ENCODE measurements at places on chromosomes 4 and X.

DNA sequence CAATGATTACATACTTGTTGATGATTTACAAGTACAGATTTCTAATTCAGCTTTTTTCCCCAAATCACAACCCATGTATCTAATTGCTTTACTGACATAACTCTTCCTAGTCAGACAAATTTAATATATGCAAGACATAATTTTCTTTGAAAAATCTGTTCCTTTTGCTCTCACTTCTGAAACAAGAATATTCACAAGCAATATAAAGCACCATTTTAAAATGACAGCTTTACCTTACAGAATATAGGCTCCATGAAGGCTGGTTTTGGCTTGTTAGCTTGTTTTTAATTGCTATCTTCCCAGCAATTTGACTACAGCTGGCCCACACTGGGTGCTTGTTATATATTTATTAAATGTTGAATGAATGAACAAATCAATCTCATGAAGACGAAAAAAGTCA, 24.5 kb downstream of the GPM6A start:
- H3K27me3 ChIP-seq: no peaks in the 10 kb centered on the region
- H3K36me3 ChIP-seq: no peaks in the 10 kb centered on the region
- H3K4me3 ChIP-seq: no peak overlapping the region
- no peak overlapping the region for H3K27ac ChIP-seq
- DNase-seq: no peak

DNA sequence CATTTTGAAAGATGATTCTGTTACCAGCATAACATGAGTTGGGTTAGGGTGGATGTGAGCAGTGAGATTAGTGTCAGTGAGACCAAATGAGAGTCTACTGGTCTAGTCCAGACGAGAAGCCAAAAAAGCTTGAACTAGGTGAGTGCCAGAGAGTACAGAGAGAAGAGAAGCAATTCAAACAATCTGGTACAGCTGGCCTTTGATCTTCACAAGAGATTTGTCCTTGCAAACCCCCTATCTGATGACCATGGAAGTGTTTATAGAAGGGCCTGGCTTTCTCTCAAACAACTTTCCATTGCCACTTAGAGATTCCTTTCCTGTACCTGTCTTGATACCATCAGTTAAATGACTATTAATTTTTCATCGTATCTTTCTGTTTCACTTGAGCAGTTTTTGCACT, 128.5 kb downstream of the PPA2 start:
- H3K27ac ChIP-seq: no peak overlapping the region
- no peaks in the 10 kb centered on the region for H3K27me3 ChIP-seq
- no peaks in the 10 kb centered on the region for H3K4me1 ChIP-seq
- no peaks in the 10 kb centered on the region for H3K36me3 ChIP-seq
- no peak for DNase-seq

GRCh38 chr4:38396845-38397547, 267.0 kb upstream of the KLF3 start:
- no peak overlapping the region for H3K4me3 ChIP-seq
- H3K27ac ChIP-seq: no peak overlapping the region
- H3K27me3 ChIP-seq: no peaks in the 10 kb centered on the region
- DNase-seq: no peak

DNA sequence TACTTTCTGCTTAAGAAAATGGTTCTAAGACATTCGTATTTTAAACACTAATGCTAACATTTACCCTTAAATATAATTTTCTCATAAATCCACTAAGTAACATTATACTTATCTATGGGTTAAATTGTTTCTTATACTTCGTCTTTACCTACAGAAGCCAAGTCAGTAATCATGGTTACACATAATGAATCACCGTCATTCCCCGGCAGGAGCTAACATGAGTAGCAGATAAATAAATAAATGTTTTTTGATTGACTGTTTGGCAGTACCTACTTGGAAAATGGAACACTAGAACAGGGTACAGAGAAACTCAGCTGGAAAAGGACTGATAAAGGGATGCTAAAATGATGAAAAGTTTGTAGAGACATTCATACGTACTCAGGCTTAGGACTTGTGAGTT, 430.4 kb downstream of the ACTRT1 start:
- no peak overlapping the region for H3K27ac ChIP-seq
- no peaks in the 10 kb centered on the region for H3K4me1 ChIP-seq
- no peaks in the 10 kb centered on the region for H3K36me3 ChIP-seq
- no peak overlapping the region for H3K4me3 ChIP-seq

DNA sequence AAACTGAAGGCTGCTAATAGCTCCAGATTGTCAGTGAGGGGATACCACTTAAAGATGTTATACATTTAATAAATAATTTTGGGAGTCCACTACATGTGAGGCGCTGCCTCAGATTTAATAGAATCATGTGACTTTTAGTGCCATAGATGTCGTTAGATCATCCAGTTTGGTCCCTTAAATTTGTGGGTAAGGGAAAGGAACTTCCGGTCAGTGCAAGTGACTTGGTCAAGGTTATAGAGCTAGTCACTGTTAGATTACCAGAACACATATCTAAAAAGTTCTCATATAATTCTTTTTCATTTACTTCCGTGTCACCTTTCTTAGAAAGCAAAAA, 529 bp upstream of the UBA6 start:
- peaks cover 7% of the 10 kb centered on the region for H3K4me1 ChIP-seq
- no peaks in the 10 kb centered on the region for H3K36me3 ChIP-seq
- peak overlapping the region; percentile 57 for H3K27ac ChIP-seq
- peak overlapping the region; percentile 87 for H3K4me3 ChIP-seq
- H3K27me3 ChIP-seq: no peaks in the 10 kb centered on the region

GRCh38 chrX:38770152-38770551, 31.1 kb upstream of the MID1IP1 start:
- H3K36me3 ChIP-seq: no peaks in the 10 kb centered on the region
- no peak overlapping the region for H3K27ac ChIP-seq
- no peak for DNase-seq
- H3K4me1 ChIP-seq: no peaks in the 10 kb centered on the region

DNA sequence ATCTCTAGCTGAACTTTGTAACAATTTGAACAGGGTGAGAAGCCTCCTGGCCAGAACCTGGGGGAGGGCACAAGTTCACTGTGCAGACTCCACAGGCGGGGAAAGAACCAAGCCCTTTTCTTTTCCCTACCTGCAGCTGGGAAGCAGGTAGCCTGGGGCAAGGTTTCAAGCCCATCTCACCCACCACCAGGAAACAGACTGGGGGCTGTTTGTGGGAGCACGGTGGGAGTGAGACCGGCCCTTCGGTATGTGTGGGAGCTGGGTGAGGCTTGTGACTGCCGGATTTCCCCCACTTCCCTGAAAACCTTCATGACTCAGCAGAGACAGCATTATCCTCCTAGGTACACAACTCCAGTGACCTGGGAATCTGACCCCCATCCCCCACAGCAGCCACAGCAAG, 211.7 kb downstream of the ZNF674 start:
- no peaks in the 10 kb centered on the region for H3K36me3 ChIP-seq
- H3K27me3 ChIP-seq: no peaks in the 10 kb centered on the region
- no peak overlapping the region for H3K27ac ChIP-seq
- no peak for DNase-seq

GRCh38 chrX:100408713-100409609, 1.1 kb downstream of the PCDH19 start:
- H3K4me1 ChIP-seq: no peaks in the 10 kb centered on the region
- H3K36me3 ChIP-seq: no peaks in the 10 kb centered on the region
- peak overlapping the region; percentile 58 for H3K4me3 ChIP-seq

GRCh38 chr4:181688432-181688831, 554.8 kb upstream of the TENM3 start:
- H3K36me3 ChIP-seq: no peaks in the 10 kb centered on the region
- no peaks in the 10 kb centered on the region for H3K4me1 ChIP-seq

DNA sequence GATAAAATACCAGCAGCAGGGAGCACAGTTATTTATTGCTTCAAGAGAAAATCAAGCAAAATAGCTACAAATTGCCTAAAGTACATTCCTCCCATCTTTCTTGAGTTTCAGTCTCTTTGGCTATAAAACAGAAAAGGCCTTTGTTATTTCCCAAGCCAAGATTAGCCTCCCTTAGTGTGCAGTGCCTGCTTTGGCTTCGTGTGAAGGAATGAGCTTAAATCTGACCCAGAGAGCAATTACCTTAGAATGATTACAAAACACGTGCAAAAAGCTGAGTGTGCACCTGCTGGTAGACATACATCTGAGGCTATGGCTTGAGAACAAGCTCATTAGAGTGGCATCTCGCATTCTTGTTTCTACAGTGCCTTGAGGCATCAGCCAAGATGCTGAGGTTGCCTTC, 250.8 kb downstream of the C4orf33 start:
- no peak overlapping the region for H3K27ac ChIP-seq
- DNase-seq: no peak
- H3K27me3 ChIP-seq: no peaks in the 10 kb centered on the region
- H3K4me3 ChIP-seq: no peak overlapping the region
- H3K36me3 ChIP-seq: no peaks in the 10 kb centered on the region

GRCh38 chr4:184362396-184362795, 112.0 kb downstream of the IRF2 start:
- no peak for DNase-seq
- H3K36me3 ChIP-seq: no peaks in the 10 kb centered on the region
- peaks cover 17% of the 10 kb centered on the region for H3K4me1 ChIP-seq
- H3K27me3 ChIP-seq: no peaks in the 10 kb centered on the region

DNA sequence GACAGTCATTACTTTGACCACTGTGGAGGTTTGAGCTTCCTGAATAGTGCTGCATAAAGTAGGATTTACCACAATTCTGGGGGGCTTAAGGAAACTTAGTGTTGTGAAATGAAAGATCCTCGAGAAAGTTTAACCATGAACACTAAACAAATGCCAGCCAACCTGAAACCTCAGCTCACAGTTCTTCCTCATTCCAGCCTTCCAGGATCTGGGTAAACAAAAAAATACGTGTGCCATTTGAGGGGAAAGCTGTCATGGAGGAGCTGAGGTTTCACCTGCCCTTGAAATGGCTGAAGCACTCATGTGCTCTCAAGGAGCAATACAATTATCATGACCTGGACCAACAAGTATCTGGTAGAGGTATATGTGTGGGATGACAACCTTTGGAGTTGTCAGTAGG, 142.7 kb downstream of the NPNT start:
- no peaks in the 10 kb centered on the region for H3K4me1 ChIP-seq
- H3K27me3 ChIP-seq: no peaks in the 10 kb centered on the region
- no peak overlapping the region for H3K4me3 ChIP-seq
- H3K36me3 ChIP-seq: no peaks in the 10 kb centered on the region
- no peak for DNase-seq

DNA sequence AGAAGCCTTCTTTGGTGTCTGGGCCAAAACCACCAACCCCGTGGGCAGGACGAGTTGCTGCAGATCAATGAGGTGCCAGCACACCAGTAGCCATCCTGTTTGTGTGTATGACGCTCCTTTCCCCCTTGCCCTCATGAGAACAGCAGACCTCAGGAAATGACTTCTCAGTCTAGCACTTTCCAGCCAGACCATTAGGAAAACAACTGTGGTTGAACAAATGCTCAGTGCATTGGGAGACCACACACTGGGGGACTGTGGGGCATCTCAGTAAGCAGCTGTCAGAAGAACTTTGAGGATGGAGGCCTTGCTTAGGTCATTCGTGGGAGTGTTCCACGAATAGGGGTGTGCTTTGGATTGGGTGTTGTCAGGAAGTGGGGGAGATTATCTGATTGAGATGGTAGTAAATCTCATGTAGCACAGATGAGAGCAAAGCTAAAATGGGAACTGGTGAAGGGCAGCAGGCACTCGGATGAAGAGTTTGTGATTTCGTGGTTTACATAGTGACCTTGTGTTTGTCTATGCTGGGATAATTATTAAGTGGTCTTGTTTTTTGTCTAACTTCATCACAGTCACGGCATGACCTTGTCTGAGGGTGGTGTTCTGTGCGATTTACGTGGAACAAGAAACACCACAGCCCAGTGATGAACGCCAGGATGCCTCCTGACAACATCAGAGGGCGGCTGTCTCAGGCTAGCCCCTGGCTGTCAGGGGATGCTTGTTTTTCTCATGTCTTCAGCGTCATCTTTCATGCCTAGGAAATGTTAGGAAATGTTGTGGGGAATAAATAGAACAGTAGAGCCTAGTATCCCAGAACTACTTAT, 70.1 kb downstream of the USP46 start:
- H3K36me3 ChIP-seq: no peaks in the 10 kb centered on the region
- H3K27me3 ChIP-seq: no peaks in the 10 kb centered on the region
- H3K4me3 ChIP-seq: no peak overlapping the region
- DNase-seq: no peak
- no peaks in the 10 kb centered on the region for H3K4me1 ChIP-seq
- H3K27ac ChIP-seq: no peak overlapping the region

DNA sequence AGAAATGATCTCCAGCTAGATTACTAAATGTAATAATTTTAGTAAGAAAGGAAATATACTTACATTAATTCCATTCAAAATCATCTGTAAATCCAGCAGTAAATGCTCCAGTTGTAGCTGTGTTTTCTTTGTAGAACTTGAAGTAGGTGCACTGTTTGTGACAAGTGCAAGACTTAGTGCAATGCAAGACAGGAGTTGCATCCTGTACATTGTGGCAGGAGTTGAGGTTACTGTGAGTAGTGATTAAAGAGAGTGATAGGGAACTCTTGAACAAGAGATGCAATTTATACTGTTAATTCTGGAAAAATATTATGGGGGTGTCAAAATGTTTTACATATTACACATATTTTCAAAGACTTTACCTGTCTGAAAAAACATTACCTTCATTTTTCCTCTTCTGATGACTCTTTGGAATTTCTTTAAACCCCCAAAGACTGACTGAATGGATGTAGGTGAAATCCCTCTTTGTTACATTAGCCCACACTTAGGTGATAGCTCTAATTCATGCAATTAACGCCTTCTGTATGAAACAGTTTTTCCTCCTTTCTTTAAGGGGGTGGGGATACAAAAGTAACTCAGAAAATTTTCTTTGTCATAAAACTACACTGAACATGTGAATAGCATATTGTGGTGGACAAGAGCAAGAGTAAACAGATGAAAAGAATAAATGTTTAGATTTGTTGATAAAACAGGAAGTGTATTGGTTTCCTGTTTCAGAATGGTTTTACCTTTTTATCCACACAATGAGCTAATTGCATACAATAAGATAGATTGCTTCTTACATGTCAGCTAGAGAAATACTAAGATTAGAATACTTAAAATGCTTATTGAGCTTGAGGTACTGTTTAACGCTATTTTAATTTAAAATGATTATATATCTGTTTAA, at the start of gene IL2:
Gene IL2, minus strand, starts transcription at position 495 of the 886 bp plus-strand sequence. Its CDS starts 285 bp downstream, at position 210.
- no peak for DNase-seq
- no peak within 1 kb of the TSS for H3K27ac ChIP-seq
- H3K27me3 ChIP-seq: peaks cover 29% of the 10 kb centered on the region
